Endothelial cell of umbilical vein (primary cell): ENCODE measurements at places on chromosomes 5 and 9.
A peak's percentile ranks its signal among the peaks of the same experiment; 100 is the strongest.

GRCh38 chr5:82018462-82018861, 46.6 kb downstream of the ATG10 start:
- H3K4me3 ChIP-seq: no peak overlapping the region
- no peaks in the 10 kb centered on the region for H3K27me3 ChIP-seq
- no peaks in the 10 kb centered on the region for H3K36me3 ChIP-seq
- H3K4me1 ChIP-seq: no peaks in the 10 kb centered on the region

DNA sequence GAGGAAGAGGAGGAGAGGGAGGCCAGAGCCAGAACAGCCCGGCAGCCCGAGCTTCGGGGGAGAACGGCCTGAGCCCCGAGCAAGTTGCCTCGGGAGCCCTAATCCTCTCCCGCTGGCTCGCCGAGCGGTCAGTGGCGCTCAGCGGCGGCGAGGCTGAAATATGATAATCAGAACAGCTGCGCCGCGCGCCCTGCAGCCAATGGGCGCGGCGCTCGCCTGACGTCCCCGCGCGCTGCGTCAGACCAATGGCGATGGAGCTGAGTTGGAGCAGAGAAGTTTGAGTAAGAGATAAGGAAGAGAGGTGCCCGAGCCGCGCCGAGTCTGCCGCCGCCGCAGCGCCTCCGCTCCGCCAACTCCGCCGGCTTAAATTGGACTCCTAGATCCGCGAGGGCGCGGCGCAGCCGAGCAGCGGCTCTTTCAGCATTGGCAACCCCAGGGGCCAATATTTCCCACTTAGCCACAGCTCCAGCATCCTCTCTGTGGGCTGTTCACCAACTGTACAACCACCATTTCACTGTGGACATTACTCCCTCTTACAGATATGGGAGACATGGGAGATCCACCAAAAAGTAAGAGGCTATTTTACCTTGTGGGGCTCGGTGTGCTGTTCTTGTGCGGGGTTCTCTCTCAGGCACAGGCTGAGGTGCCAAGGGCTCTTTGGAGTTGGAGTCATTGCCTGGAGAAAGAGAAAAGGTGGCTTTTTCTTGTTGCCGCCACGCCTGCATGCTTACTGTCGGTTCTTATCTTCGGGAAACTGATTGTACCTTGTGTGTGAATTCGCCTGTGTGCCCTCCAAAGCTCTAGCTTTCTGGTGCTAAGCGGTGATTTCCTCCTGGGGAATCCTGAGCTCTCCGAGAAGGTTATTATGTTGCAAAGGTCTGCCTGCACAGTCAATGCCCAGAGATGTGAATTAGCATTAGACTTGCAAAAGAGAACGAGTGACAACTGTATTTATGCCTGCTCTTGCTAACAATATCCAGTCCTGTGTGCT, at the start of gene ISL1:
Gene ISL1 (plus strand): TSS at position 318 of the 991 bp plus-strand sequence. CDS start 224 bp downstream, at position 542.
- H3K36me3 ChIP-seq: no peaks in the 10 kb centered on the region
- H3K27ac ChIP-seq: peak within 1 kb of the TSS; percentile 40
- peaks cover 18% of the 10 kb centered on the region for H3K4me1 ChIP-seq
- peak; percentile 90 for DNase-seq
- H3K4me3 ChIP-seq: peak within 1 kb of the TSS; percentile 69

GRCh38 chr9:16753256-16753655, 117.2 kb downstream of the BNC2 start:
- H3K36me3 ChIP-seq: no peaks in the 10 kb centered on the region
- no peak overlapping the region for H3K27ac ChIP-seq
- DNase-seq: no peak
- H3K4me1 ChIP-seq: no peaks in the 10 kb centered on the region
- H3K27me3 ChIP-seq: no peaks in the 10 kb centered on the region

- H3K4me1 ChIP-seq: no peaks in the 10 kb centered on the region
- H3K27me3 ChIP-seq: no peaks in the 10 kb centered on the region
- H3K27ac ChIP-seq: no peak overlapping the region
- H3K36me3 ChIP-seq: no peaks in the 10 kb centered on the region
Measured at GRCh38 chr9:98594546-98595160, 114.1 kb downstream of the GABBR2 start.

GRCh38 chr5:7364226-7364875, 31.6 kb upstream of the ADCY2 start:
- no peaks in the 10 kb centered on the region for H3K27me3 ChIP-seq
- no peaks in the 10 kb centered on the region for H3K4me1 ChIP-seq
- no peak overlapping the region for H3K27ac ChIP-seq
- no peak for DNase-seq
- H3K4me3 ChIP-seq: no peak overlapping the region
- H3K36me3 ChIP-seq: no peaks in the 10 kb centered on the region

DNA sequence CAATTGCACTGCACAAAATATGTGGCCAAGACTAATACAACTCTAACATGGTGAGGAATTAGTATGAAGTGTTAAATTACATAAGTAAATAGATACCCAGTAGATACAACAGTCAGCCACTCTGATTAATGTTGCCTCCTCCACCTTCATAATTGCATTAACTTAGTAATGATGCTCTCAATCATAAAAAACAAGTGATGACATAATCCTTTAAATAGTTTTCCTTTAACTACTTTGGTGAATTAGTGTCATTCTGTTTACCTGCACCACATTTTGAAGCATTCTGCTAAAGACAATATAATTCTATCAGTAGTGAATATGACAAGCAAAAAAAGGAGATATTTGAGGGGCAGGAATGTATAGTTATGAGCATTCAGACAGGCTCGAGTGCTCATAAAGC, 265.9 kb upstream of the SLC24A2 start:
- no peak overlapping the region for H3K4me3 ChIP-seq
- peaks cover under 1% of the 10 kb centered on the region for H3K27me3 ChIP-seq
- H3K27ac ChIP-seq: no peak overlapping the region

- H3K4me3 ChIP-seq: no peak overlapping the region
- no peak overlapping the region for H3K27ac ChIP-seq
- no peak for DNase-seq
- no peaks in the 10 kb centered on the region for H3K4me1 ChIP-seq
- H3K27me3 ChIP-seq: no peaks in the 10 kb centered on the region
- H3K36me3 ChIP-seq: no peaks in the 10 kb centered on the region
Measured at GRCh38 chr9:76539180-76539579, 80.2 kb downstream of the GCNT1 start.

DNA sequence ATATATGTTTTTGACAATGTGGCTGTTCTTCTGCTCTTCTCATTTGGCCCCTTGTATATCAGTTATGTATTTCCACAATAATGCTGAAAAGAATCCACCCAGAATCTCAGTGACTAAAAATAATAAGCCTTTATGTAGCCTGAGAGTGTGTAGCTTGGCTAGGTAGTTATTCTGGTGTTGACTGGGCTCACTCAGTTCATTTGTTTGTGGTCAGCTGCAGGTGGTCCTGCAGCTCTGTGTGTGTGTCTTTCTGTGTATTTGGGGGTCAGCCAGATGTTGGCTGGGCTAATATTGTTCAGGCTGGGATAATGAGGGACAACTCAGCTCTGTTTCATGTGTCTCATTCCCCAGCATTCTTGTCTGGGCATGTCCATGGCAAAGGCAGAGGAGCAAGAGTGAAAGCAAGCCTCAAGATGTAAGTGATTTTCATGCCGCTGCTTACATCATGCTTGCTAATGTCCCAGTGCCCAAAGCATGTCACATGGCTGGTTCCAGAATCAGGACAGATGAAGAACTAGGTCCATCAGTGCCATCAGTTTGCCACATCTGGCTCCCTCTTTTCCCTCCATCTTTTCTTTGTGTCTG, 162.8 kb downstream of the KCTD16 start:
- H3K27ac ChIP-seq: no peak overlapping the region
- no peaks in the 10 kb centered on the region for H3K27me3 ChIP-seq
- no peak overlapping the region for H3K4me3 ChIP-seq

- peaks cover 40% of the 10 kb centered on the region for H3K27me3 ChIP-seq
- no peaks in the 10 kb centered on the region for H3K4me1 ChIP-seq
- H3K27ac ChIP-seq: no peak overlapping the region
- no peak for DNase-seq
- H3K36me3 ChIP-seq: no peaks in the 10 kb centered on the region
Measured at GRCh38 chr5:71865665-71866320, 146.7 kb downstream of the CARTPT start.

DNA sequence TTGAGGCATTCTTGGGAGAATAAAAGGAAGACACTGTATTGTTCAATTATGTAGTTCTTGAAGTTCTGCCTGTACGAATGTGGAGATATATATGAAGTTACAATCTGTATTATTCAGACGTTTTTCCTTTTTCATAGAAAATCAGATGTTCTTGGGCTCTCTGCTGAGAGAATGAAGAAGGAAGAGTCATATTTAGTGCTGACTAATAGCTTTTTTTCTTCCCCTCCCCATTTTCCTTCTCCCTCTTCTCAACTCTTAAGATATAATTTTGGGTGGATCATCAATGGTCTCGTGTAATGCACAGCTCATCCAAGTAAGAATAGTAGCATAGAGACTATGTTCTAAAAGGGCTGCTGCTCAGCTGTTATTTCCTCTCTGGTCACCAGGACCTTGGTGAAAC, 23.0 kb upstream of the FBXL7 start:
- peaks cover 27% of the 10 kb centered on the region for H3K27me3 ChIP-seq
- no peaks in the 10 kb centered on the region for H3K36me3 ChIP-seq
- H3K4me1 ChIP-seq: no peaks in the 10 kb centered on the region
- H3K27ac ChIP-seq: no peak overlapping the region
